ENCODE measurements at places on chromosomes 4 and X. TPM values are rescaled to one million over a fixed set of nuclear protein-coding genes. Genes with fewer than 3 reads are reported as not detected.

DNA sequence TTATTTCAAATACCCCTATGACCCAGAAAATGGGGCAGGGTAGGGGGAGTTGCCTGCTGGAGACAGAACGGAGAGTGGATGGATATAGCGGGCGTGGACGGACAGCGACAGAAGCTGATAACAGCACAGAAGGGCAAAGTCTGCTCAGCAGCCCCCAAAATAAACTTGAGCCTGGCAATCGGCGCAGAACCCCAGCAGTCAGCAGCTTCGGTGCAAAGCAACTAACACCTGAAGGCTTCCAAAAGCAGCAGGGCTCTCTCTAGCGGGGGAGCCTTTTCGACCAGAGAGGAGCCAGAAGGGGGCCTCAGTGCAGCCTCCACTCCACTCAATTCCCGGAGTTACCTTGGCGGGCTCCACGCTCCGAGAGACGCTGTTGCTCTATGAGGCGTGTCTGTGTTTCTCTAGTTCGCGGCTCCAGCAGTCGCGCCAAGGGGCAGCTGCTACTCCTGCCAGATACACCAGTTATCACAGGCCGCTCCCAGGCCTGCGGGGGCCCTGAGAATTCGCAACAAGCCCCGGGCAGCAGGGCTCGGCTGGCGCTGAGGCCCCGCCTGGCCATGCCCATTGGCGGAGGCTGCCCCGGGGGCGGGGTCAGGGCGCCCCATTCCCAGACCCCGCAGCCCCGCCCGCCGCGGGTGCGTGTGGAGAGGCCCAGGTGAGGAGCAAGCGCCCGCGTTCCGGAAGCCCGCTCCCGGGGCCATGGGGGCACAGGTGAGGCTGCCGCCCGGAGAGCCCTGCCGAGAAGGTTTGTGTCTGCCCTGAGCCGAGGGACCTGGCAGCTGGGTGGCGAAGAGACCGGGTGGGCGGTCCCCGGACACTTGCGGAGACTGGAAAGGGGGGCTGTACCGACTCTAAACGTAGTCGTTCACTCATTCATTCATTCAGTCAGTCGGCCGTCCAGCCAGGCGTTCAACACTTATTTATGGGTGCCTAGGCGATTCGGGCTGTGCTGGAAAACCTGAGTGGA is at the start of the genes CNGA1 and NIPAL1:
Gene CNGA1, minus strand, starts transcription at position 541 of the 967 bp plus-strand sequence. CDS start 63,992 bp downstream, outside the sequence.
Gene NIPAL1, plus strand, starts transcription at position 632 of the 967 bp plus-strand sequence. Its CDS starts 68 bp downstream, at position 700.
- H3K36me3 ChIP-seq, result no peaks in the 10 kb centered on the region
- DNase-seq, result peak; percentile 92
- H3K4me1 ChIP-seq, result no peaks in the 10 kb centered on the region
- peak within 1 kb of the TSS; percentile 86 for H3K27ac ChIP-seq
- H3K27me3 ChIP-seq, result no peaks in the 10 kb centered on the region
- peak within 1 kb of the TSS; percentile 69 for H3K4me3 ChIP-seq

DNA sequence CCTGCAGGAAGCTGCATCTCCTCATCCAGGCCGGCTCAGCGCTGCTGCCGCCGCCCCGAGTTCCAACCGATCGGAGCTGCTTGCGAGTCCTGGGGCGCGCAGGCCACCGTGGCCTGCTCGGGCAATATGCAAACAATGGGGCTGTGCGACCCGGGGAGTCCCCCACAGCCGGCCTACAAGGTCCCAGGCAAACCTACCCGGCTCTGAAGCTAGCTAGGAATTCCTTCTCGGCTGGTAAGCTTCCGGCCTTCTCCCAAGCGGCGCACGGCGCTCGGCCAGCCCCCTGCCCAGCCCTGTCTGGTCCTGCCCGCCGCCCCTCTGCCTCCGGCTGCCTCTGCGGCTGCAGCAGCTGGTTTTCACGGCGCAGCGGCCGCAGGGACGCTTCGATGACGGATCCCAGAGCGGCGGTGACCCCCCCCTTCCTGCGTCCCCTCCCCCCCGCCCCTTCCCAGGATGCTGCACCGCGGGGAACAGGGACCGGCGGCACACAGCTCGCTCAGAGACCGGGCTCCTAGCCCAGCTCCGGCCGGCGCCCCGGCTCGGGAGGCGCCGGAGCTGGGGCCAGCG is 59.4 kb downstream of the TSC22D3 start:
- H3K4me1 ChIP-seq, result peaks cover 3% of the 10 kb centered on the region
- DNase-seq, result peak; percentile 56
- H3K36me3 ChIP-seq, result peaks cover 31% of the 10 kb centered on the region
- H3K4me3 ChIP-seq, result peak overlapping the region; percentile 70
- no peaks in the 10 kb centered on the region for H3K27me3 ChIP-seq
- H3K27ac ChIP-seq, result peak overlapping the region; percentile 98

Gene ACE2
- 457 TPM for total RNA-seq

GRCh38 chr4:41957634-41958033 is 22.4 kb downstream of the TMEM33 start:
- DNase-seq, result no peak
- H3K27me3 ChIP-seq, result no peaks in the 10 kb centered on the region
- no peaks in the 10 kb centered on the region for H3K36me3 ChIP-seq
- no peaks in the 10 kb centered on the region for H3K4me1 ChIP-seq

DNA sequence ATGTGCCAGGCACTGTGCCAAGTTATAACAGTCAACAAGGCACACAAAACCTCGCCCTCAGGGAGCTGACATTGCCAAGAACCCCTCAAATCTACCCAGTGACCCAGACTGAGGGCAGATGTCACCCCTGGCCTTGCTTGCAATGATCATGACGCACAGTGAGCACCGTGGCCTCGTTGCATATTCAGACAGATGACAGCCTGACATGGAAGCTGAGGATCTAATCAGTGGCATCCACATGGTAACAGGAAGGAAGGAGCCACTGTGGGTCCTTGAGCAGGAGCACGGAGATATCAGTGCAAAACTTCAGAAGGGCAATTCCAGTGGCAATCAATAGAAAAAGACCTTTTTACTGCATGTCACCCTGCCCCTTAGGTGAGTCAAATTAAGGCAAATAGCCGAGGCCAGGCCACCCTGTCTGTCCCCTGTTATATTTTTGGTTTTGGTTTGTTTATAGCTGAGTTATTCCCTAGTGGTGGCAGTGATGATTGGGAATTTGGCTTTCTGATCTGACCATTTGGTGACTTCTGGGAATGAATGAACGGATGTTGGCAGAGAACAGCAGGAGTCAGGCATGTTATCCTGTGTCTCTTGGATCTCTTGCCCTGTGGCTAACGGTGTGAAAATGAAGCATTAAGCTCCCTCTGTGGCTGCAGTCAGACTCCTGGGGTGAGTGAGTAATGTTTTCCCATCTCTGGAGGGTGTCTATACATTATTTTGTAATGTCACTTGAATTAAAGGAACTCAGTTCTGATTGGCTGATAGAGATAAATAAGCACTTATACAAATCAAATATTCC is 20.4 kb downstream of the WDR13 start:
- peak; percentile 9 for DNase-seq
- H3K4me1 ChIP-seq, result no peaks in the 10 kb centered on the region
- H3K36me3 ChIP-seq, result no peaks in the 10 kb centered on the region
- no peaks in the 10 kb centered on the region for H3K27me3 ChIP-seq

Gene SPANXC
- not detected for total RNA-seq

Gene LAS1L
- total RNA-seq, result 12.3 TPM

DNA sequence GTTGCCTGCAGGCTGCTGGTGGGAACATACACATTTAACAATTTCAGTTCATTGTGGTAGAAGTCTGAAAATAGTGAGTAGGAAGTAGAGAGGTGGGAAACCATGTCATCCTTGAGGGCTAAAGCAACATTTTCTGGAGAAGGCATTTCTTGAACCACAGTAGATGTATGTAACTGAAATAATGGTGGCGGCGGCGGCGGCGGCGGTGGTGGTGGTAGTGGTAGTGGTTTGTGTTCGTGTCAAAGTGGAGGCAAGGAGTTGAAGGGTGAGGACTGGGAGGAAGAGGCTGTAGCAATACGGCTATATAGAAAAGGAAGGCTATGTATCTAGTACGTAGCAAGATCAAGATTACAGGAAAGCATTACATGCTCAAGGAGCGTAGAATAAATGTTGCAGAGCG is 1381.6 kb upstream of the TENM3 start:
- DNase-seq, result no peak
- H3K27ac ChIP-seq, result no peak overlapping the region
- no peaks in the 10 kb centered on the region for H3K4me1 ChIP-seq
- H3K4me3 ChIP-seq, result no peak overlapping the region
- H3K27me3 ChIP-seq, result no peaks in the 10 kb centered on the region

- no peak overlapping the region for H3K27ac ChIP-seq
- no peak for DNase-seq
- H3K36me3 ChIP-seq, result no peaks in the 10 kb centered on the region
Measured at GRCh38 chr4:11264841-11265240, 163.9 kb downstream of the HS3ST1 start.

Data from Peyer's patch (tissue), 4 donors.